ENCODE measurements at places on chromosomes 3 and 15. TPM values are rescaled to one million over a fixed set of nuclear protein-coding genes. Genes with fewer than 3 reads are reported as not detected.

GRCh38 chr15:29889542-29890329, 67.5 kb upstream of the TJP1 start:
- no peak for DNase-seq

Gene GBE1
- 34.4 TPM for total RNA-seq

GRCh38 chr15:77665530-77666295, 33.0 kb upstream of the LINGO1 start:
- no peak for DNase-seq

DNA sequence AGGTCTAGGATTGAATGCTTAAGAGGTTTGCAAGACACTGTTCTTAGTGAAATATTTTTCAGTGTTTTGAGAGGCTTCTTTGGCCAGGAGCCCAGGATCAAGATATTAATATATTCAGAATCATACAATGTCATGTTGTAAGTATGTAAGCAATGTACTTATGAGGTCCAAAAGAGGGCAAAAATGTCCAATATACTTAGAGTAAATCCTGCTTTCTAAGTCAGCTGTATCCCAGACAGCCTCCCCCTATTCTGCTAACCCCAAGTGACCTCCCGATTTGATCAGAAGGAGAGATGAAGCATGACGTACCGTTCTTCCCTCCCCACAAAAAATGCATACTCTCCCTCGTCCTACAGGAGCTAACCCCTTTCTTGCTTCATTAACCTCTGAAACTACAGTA, 70.9 kb downstream of the CHAC1 start:
- no peak for DNase-seq

- DNase-seq: no peak
Observed at GRCh38 chr3:32593903-32594525, 23.4 kb upstream of the DYNC1LI1 start.

Gene CHDH
- total RNA-seq: 1.5 TPM

DNA sequence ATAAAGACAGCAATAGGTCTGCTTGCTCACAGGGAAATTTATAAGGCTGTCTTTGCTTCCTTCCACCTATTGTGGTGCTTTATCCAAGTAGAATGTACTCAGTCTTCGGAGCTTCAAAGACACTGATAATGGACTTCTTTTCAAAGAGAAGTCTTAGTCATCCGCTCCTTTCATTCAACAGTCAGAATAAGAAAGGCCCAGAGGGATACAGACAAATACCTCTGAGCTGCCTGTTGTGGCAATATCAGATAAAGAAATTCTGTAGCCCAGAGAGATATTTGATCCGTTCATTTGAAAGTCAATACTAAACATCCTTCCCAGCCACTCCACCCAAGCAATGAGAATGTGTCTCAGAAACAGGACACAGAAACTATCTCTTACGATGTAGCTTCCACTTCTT, 110.0 kb downstream of the FHIT start:
- DNase-seq: peak; percentile 47

DNA sequence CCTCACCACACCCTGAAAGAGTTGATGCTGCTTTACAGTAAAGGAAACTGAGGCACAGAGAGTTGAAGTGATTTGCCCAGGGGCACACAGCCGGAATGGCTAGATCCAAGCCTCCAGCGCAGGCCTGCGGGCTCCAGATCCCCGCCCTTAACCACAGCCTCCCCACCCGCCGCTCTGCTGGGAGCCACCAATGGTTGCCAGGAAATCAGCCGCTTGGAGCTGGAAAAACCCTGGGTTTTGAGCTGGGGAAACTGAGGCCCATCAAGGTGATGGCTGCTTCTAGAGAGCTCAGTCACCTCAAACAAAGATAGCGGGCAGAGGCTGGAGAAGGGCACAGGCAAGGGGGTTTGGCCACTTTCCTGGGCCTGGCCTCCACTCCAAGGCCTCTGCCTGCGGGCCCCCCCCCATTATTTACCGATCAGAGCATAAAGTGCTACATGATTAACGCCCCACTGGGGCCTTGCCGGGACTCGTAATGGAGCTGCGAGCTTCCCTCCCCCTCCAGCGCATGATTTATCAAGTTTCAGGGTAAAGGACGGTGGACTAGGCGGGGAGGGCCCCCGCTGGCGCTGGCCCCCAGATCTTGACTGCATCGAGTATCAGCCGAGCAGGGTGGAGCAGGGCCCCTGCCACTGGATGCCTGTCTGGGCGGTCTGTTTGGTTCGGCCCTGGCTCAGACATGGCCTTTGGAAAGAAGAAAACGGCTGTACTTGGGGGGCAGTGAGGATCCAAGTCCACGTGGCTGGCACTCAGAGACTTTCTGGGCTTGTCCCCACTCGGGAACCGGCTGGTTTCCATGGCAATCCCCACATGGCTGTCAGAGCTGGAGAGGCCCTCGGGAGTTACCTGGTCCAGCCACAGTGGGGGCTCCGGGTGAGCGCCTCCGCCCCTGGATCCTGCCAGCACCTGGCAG, 9.1 kb downstream of the PLXND1 start:
- no peak for DNase-seq

Gene PRSS50
- 1.9 TPM for total RNA-seq

DNA sequence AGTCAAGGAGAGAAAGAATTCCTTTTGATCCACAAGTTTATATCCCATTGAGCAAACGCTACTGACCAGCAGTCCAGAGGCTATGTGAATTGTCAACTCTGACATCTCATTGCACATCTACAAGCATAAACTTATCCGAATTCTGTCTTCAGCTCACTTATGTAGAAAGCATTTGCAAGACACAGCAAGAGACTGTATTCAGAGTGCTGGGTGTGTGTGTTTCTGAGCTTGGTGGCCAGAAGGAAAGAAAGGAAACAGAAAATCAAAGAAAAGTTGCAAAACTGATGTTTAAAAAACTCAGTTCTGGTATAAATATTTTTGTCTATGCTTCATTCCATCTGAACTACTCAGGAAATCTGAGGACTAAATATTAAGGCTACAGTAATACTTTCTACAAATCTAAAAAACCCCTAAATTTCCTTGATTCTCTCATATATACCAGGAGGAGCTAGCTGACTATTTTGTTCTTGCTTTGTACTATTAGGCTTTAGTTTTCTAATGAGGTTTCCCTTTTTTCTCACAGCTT, 45.5 kb downstream of the LSAMP start:
- DNase-seq: no peak

Gene XXYLT1
- total RNA-seq: 39.0 TPM

DNA sequence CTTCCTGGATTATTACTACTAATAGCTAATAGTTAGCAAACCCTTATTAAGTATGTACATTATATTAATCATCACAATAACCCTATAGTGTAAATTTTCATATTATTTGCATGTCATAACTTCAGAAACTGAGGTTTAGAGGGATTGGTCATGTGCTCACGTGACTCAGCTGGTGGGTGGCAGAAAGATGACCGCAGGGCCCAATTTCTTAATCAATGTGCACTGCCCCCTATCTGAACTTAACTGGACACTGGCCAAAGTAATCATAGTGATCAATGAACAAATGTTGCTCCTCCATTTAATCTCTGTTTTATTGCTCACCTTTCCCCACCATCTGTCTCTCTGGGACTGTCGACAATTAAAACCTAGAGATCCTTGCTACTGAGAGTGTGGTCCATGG, 52.2 kb downstream of the PLD1 start:
- no peak for DNase-seq

Gene SRGAP3
- total RNA-seq: 35.7 TPM

GRCh38 chr15:25134546-25134945, 179.8 kb downstream of the SNRPN start:
- peak; percentile 4 for DNase-seq

Gene WHAMM
- total RNA-seq: 3.1 TPM

DNA sequence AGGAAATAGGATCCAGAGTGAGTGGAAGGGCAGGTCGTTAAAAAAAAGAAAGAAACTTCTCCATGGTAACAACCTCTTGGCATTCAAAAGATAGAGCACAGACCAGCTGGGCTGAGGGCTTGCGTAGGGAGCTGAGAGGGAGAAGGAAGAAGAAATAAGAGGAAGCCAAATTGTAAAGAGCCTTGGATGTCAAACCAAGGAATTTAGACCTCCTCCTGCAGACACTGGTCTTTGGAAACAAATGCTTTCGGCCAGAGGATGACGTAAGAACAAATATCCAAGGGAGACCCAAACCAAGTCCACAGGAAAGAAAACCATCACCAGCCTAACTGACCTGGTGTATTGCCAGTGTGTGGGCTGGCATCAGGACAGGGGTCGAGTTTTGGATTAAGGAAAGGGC, 155.2 kb downstream of the UACA start:
- peak; percentile 40 for DNase-seq

- no peak for DNase-seq
Observed at GRCh38 chr3:179630753-179631451, 21.9 kb upstream of the USP13 start.

Gene MYL3
- not detected for total RNA-seq

DNA sequence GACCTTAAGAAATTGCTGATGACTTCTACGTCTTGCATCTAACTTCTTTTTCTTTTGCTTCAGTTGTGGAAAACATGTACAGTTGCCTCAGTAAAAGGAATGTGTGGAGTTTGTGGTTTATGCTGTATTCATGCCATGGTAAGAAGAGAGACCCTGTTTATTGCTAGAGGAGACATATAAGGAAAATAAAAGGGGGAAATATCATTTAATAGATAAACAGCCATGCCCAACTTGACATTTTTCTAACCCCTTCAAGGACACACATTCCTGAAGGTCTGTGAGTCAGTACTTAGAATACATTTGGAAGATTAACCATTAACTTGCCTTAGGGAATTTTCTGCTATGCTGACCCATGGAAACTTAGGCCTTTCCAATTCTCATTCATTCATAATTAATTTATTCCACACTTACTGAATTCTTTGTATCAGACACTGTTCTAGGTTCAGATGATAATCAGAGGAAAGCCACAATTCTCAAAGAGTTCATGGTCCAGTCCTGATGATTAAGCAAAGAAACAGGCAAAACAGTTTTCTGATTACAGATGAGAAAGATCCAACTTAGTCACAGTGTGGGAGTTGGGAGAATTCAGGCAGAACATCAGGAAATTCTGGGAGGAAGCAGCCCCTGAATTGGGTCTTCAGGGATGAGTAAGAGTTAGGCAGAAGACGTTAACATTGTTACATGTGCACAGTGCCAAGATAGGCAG, 329.8 kb upstream of the RASGRP1 start:
- DNase-seq: no peak

DNA sequence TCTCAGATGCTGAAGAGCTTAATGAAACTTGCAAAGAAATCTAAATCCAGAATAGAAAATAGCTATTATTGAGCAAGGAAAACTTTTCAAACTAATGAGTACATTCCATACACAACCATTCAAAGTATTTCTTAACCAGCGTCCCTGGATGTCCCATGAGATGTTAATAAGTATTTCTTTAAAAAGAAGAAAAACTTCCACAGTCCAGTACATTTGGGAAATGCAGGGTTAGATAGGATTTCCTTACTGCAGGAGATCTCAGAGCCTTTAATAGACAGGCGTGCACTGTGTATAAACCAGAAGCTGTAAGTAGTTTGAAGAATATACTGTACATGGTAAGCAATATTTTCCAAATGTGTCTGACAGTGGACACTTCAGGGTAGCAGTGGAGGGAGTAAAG, 29.6 kb upstream of the BHLHE40 start:
- no peak for DNase-seq

DNA sequence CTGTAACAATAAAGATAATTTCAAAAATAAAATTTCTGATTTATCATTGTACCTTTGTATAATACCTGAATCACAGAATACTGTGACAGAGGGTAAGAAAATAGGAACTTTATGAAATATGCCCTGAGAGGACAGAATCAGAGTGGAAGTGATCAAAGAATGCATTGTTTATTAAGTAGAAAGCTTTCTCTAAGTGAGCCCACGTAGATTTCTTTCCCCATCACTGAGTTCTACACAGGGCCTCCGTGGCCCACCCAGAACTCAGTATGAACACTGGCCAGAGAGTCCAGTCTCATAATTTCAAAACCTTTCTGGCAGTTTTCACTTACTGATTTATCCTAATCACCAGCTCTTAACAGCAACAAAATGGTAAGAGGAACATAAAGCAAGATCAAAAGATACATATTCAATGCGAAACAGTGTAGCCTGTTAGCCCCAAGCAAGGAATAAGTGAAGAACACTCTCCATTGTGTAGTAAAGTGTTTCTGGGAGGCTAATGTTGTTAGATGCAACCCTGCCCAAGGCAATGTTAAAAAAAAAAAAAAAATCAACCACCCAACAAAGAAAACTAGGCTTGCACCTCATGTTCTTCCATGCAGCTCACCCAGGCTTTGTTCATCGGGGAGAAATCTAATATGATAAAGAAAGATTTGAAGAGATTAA, 341.3 kb downstream of the LSAMP start:
- no peak for DNase-seq

Gene NPTN
- total RNA-seq: 84.4 TPM

DNA sequence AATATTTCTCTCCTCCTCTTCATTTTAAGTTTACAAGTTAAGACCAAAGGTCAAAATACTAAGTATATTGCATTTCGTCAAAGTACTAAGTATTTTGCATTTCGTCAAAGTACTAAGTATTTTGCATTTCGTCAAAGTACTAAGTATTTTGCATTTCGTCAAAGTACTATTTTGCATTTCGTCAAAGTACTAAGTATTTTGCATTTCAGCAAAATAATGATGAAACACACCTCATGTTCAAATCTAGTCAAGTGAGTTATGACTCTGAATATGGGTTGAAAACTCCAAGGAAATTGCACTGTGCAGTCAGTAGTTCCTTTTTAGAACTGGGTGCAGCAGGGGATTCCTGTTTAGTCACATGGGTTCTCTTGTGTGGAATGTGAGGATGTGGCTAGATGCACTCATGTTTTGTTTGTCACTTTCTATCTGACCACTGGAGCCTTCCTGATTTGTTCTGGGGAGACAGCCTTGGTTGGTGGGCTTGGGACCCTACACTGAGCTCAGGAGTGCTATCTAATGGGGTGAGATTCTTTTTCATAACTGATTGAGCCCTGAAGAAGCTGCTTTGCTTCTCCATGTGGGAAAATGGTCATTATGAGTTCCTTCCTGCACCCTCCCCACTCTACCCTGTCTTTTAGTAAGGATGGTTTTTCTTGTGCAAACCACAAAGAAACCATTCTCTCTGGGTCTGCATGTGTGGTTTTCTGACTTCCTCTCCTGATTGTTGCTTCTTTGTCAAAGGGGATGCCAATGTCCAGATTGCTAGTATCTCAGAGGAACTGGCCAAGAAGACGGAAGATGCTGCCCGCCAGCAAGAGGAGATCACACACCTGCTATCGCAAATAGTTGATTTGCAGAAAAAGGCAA, 73.4 kb downstream of the CCK start:
- DNase-seq: no peak

- no peak for DNase-seq
Observed at GRCh38 chr3:9169326-9169725, 80.1 kb downstream of the SRGAP3 start.

DNA sequence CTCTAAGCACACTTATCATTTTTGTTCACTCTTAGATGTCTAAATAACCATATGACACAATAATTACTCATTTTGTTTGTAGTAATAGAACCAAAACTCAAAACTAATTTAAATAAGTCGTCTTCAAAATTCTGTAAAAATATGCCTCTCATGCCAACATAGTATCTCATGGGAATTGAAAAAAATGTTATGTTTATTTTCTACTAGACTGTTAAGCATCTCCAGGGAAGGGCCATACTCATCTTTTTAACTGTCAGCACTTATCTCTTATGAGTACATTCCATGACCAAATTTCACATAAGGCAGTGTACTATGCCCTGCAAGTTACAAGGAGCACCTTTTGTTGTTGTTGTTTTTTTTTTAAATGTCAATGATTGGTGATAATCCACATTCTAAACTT, 18.3 kb upstream of the USF3 start:
- no peak for DNase-seq
